D721Med (cell line): ENCODE measurements at places on chromosomes 2 and 18.

GRCh38 chr2:71634567-71634966, 181.2 kb downstream of the DYSF start:
- no peak for DNase-seq

DNA sequence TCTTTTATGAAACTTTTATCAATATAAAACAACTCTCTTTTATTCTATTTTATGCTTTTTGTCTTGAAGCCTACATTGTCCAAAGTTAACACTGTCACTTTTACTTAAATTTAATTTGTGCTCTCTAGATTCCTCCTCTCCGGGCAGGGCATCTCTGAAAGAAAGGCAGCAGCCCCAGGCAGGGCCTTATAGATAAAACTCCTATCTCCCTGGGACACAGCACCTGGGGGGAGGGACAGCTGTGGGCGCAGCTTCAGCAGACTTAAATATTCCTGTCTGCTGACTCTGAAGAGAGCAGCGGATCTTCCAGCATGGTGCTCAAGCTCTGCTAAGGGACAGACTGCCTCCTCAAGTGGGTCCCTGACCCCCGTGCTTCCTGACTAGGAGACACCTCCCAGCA, 447.7 kb upstream of the FANCL start:
- DNase-seq = no peak

- no peak for DNase-seq
Measured at GRCh38 chr2:114039677-114040076, 149.8 kb downstream of the ACTR3 start.

DNA sequence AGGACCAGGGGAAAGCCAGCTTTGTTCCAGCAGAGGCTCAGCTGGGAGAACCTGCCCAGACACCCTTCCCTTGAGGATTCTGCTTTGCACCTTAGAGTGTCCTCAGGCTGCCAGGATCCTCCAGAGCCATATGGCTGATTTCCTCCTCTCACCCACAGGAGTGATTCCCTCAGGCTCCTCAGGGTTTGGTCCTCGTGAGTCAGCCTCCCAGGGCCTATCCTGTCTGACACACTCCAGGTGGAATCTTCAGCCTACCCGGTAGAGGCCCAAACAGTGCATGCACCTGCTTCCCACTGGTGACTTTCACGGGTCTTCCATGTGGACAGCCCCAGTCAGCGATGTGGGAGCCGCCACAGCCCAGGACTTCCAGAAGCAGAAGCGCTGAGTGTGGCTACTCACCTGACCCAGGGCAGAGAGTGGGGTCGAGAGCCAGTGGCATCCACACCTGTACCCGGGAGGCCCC, 73.3 kb downstream of the TFCP2L1 start:
- no peak for DNase-seq

DNA sequence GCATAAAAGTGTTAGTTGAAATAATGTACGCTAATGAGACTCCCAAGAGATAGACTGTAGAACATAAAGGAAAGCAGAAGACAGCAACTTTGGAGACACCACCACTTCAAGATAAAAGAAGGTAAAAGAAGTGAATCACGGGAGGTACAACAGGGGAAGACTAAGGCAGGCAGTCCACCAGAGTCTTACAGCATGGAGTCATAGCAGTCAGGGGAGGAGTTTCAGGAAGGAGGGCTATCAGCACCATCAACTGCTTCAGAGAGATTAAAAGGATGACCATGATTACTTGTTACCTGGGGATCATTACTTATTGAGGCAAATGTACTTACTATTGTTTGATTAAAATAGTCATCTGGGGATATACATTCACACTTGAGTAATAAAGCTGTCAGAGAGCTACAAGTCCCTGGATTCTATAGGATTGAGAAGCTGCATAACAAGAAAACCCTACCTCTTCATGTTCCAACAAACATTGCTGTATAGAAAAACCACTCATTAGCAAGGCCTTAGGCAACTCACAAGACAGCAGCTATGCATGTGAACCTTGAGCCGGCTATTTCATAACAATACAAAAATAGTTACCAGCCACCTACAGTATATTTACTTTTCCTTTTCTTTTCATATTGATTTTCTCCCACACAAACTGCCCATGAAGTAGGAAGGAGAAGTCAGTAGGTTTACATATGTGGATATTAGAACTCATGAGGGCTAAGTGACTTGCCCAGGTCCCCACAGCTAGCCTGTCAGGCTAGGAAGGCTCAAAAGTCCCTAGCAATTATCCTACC, 101.7 kb downstream of the PDE11A start:
- DNase-seq = no peak

DNA sequence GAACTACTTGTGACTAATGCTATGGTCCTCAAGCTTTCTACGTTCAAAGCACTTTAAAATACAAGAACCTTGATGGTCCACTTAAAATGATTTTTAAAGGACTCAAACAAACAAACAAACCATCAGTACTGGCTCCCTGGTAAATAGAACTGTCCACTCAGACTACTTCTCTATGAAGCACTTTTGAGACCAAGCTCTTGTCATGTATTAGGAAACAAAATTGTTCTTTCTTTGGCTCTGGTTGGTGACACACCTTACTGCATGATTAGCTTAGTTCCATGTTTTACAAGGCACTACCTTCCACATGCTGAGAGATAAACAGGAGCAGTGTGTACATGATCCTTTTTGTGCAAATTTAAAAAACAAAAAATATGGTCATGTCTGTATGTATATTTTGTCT, 19.7 kb downstream of the DARS1 start:
- DNase-seq = no peak

- no peak for DNase-seq
Measured at GRCh38 chr2:117944816-117945215, 69.1 kb downstream of the CCDC93 start.

GRCh38 chr2:230325316-230326243, 1.4 kb upstream of the SP140L start:
- no peak for DNase-seq
